ENCODE measurements at places on chromosomes 7 and 10. TPM values are rescaled to one million over a fixed set of nuclear protein-coding genes. Genes with fewer than 3 reads are reported as not detected.

Gene NODAL
- total RNA-seq: not detected

- H3K27me3 ChIP-seq: no peaks in the 10 kb centered on the region
- H3K27ac ChIP-seq: peak overlapping the region; percentile 85
- H3K36me3 ChIP-seq: peaks cover 21% of the 10 kb centered on the region
- DNase-seq: peak; percentile 74
- peak overlapping the region; percentile 34 for H3K4me3 ChIP-seq
Observed at GRCh38 chr10:16779384-16779915, 37.8 kb downstream of the RSU1 start.

Gene ZPBP
- total RNA-seq: not detected

GRCh38 chr7:79570903-79571302, 117.4 kb upstream of the MAGI2 start:
- DNase-seq: no peak
- H3K4me1 ChIP-seq: no peaks in the 10 kb centered on the region
- no peak overlapping the region for H3K4me3 ChIP-seq

Gene CCL24
- total RNA-seq: not detected

Gene MUC3A
- total RNA-seq: not detected

DNA sequence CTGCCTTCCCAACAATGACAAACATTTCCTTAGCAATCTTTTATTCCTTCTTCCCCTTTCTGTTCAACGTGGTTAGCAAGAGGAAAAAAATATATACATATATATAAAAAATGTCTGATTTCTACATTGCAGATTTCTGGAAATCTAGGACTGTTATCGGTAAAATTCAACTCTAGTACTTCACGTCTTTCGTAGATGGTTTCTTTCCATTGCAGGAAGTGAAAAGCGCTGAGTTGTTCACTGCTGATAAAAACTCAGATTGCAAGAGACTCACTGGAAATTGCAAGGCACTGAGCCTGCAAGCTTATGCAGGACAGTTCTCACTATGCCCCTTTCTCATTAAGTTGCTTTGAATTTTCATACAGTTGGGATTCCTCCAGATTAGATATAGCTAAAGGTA, 23.9 kb downstream of the KIN start:
- peaks cover 57% of the 10 kb centered on the region for H3K36me3 ChIP-seq
- no peak overlapping the region for H3K4me3 ChIP-seq
- DNase-seq: no peak
- H3K27ac ChIP-seq: no peak overlapping the region
- H3K27me3 ChIP-seq: no peaks in the 10 kb centered on the region

DNA sequence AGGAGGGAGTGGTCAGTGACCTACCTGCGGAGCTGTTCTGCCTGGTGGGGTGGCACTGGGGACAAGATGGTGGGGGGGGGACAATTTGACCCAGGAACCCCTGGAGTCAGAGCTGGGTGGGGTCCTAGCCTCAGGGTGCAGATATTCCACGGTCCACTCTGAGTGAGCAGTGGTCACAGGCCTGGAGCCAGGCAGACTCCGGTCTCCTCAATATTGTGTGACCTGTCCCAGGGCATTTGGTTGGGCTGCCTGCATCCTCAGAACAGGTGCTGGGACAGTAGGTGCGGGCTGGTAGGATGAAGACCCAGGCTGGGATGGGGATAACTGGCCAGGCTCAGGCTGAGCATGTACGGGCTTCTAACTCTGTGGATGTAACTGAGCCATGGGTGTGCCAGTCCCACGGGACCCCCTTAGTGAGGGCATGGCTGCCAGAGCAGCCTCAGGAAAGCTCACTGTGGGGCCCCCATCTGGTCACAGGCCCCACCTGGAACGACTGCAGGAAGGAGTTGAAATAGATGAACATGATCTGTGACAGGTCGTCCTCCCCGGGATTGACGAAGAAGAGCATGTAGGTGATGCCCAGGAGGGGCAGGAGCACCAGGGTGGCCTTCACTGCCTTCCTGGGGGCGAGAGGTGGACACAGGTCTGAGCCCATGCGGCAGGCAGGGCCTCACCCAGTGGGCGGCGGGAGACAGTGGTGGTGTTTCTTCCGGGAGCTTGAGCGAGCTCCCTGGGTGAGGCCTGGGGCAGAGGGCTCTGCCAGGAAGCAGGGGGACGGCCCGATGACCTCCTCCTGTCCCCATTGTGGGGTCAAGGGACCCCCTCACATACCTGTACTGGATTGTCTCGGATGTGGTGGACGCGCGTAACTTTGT, 26.9 kb downstream of the CRHR2 start:
- H3K27ac ChIP-seq: no peak overlapping the region
- DNase-seq: no peak
- no peak overlapping the region for H3K4me3 ChIP-seq
- no peaks in the 10 kb centered on the region for H3K36me3 ChIP-seq
- H3K4me1 ChIP-seq: no peaks in the 10 kb centered on the region

Data from activated CD4-positive, alpha-beta T cell treated with anti-CD3 and anti-CD28 coated beads, Interleukin-2, amount 10 ng/mL, durations not matched to agents 24 days and 14 days (primary cell).